ENCODE measurements at places on chromosomes 5 and 9.

DNA sequence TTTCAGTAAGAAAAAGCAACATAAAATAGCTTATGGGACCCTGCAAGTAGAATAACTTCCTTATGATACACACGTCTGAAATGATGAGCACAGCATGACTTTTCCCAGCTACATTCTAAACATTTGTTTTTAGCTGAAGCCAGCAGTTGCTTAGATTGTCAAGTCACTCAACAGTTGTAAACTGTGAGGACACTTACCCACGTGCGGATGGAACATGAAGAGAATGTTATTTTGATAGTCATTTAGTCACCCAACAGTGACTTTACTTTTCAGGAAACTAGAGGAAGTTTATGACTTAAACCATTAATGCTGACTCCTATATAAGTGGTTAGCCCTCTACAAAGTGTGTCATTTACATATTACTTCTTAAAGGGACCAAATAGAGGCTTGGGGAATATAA, 3.0 kb downstream of the HACD4 start:
- DNase-seq = no peak

DNA sequence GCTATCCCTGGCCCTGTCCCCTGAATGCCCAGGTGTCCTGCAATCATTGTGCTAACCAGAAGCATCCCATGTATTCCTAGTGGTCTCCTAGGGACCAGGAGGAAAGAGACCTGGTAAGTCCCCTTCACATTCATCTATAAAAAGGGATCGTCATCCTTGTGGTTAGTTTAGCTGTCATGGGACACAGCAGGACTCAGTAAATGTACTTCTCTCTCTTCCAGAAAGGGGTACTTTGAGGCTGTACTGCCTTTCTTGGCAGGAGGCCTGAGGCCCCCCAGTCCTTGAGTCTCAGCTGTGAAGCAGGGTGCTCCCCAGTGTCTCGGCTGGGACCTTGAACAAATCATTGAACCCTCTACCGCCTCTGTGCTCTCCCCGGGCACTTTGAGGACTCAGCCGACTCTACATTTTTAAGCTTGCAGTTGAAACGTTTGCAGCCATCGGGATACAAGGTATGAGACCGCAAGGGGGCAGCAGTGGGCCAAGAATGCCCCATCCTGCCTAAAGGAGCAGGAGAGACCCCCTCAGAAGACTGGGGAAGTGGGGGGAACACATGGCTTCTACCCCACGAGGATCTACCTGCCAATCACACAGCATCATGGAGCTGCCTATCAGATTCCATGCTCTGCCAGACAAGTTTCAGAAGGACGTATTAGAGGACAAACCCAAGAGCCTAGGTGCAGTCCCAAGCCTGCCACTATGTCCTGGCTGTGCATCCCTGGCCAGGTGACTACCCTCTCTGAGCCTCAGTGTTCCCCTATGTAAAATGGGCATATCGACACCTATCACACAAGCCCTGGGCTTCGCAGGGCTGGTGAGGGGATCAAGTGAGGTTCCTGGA, 2.4 kb upstream of the PHYKPL start:
- peak; percentile 20 for DNase-seq

- DNase-seq = no peak
These were observed 23.6 kb downstream of the UBAP2 start for GRCh38 chr9:34025062-34025461.

DNA sequence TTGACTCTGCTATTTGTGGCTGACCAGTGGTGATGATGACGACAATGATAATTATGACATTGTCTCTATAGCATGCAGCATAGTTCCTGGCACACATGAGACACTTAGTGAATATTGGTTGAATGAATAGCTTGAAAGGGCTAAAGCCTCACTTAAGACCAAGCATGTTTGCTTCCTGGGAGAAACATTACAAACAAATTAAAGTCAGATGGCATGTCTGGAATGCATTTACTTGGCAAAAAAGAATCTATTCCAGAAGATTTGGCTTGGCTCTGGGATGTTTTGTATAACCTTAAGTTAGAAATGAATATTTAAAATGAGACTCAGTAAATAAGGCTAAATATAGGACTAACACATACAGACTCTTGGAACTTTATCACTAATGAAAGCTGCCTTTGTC, 21.6 kb downstream of the GAS1 start:
- DNase-seq = no peak

DNA sequence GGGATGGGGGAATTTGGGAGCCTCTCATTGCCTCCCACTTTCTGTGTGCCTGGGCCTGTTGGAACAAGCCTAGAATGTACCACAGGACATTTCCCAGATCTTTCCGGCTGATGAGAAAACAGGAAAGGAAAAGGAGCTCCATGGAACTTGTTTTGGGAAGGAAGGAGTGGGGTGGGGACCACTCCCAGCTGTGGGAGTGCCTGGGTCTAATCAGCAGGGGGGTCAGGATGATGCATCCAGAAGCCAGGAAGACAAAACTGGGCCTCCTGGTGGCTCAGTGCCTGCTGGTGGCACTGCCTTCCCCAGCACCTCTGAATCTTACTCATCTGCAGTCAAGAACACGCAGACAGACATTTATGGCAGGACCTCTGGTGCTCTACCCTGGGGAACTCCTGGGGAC, 2.8 kb downstream of the SMIM33 start:
- no peak for DNase-seq

- DNase-seq = no peak
These were observed 57.3 kb downstream of the CYFIP2 start for GRCh38 chr5:157323107-157323706.

- DNase-seq = no peak
These were observed 132.9 kb downstream of the MVB12B start for GRCh38 chr9:126459546-126459945.

- DNase-seq = no peak
These were observed 14.3 kb upstream of the TEK start for GRCh38 chr9:27094640-27095298.
